Stimulated activated CD8-positive, alpha-beta memory T cell treated with anti-CD3 and anti-CD28 coated beads, Interleukin-4, amount 100 ng/mL, for 1 hour (primary cell): ENCODE measurements at places on chromosomes 6 and 20.

GRCh38 chr6:170251776-170252571 lies 38.9 kb downstream of the DLL1 start:
- no peak for DNase-seq

DNA sequence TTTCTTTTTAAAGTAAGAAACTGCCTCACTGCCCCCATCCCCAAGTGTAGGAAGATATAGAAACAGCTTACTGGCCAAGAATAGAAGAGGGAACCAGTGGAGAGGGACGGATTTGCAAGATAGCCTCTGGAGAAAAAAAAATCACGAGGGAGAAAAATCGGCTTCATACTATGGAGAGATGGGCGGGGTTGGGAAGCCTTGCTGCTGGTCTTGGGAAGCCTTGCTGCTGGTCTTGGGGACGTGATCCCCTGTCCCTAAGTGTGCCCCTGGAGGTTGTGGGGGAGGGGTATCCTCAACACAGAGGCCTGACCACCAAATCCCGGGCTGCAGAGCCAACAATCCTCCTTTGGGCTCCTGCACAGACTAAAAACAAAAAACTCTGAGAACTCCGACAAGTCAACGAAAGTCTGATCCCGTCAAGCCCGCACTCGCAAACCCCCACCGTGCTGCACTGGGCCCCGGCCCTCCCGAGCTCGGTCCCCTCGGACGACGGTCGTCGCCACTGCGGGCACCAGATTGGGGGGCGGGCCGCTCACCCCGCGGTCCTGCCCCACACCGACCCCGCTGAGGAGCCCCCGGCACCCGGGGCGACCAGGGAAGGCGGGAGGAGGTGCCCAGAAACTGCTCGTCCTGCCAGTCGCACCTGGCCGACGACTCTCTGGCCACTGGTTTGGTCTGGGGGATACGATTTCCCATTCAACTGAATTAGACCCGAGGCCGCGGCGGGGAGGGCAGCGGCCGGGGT lies 750 bp downstream of the MAP7 start:
- DNase-seq: no peak

- DNase-seq: no peak
These were observed 181.0 kb downstream of the ALDH8A1 start for GRCh38 chr6:134768931-134769330.

- DNase-seq: no peak
These were observed 29.3 kb upstream of the ITCH start for GRCh38 chr20:34333786-34334185.

DNA sequence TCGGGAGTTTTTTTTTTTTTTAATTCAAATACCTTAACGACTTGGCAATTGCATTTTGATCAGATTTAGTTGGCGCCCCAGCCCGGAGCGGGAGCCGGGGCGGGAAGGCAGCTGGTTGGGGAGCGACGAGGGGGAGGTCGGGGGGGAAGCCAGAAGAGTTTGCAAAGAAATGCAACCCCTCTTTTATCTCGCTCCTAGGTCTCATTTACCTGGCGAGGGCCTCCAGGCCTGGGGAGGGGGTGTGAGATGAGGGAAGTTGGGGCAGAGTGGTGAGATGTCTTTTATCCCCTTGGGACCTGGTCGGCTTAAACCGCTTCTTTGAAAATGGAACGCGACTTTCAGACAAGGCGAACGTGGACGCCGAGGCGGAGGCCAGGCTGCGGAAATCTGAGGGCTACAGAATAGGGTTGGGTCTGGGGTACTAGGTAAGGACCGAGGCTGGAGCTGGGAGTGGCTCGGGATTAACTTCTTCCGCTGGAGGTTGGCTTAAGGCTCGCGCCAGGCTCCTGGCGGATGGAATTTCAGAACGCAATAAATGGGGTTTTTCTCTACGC lies 40.3 kb downstream of the NCR2 start:
- DNase-seq: no peak

GRCh38 chr6:135030532-135031178 lies 24.0 kb downstream of the HBS1L start:
- no peak for DNase-seq

- no peak for DNase-seq
These were observed 98.1 kb downstream of the HIVEP2 start for GRCh38 chr6:142846883-142847287.

DNA sequence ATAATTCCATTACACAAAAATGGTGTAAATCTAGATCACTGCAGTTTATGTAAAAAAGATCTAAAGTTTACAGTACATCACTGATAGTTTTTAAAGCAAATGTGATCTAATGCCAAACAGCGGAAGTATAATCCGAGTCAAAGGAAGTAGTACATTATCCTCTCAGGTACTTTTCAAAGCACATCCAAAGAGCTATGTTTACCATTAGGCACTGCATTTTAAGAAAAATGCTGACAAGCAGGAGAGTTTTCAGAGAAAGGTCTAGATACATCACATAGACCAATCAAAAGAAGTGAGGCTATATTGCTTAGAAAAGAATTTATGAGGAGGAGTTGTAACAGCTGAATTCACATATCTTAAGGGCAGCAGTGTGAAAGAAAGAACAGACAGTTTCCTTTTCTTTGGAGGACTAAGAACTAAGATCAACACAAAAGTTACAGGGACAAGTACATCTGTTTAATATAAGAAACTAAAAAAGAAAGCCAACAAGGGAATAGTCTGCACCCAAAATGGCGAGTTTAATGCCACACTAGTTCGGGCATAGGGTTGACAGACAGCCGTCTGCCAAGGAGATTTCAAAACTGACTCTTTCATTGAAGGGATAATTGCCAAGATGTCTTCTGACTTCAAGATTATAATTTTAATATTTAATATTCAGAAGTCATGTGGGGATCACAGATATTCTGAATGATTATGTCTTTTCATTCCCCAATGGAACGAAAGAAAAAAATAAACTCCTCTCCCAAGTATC lies 1.4 kb downstream of the ZNF184 start:
- DNase-seq: no peak

GRCh38 chr6:1608222-1609040 lies 1.3 kb upstream of the FOXC1 start:
- DNase-seq: no peak

DNA sequence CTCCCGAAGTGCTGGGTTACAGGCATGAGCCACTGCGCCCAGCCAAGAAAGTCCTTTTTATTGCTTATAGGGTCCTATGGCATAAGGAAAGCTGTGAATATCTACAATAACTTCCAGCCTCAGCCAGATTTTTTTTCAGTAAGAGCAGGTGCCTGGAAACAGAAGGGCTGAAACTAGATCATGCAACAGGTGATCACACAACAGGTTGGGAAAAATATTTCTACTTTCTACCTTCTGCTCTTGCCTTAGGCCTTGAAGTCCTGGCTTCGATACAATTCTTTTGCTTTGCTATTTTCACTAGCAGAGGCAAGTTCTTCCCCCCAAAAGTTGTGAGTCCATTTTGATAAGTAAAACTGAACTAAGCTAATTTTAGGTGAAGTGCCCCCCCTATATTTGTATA lies 9.7 kb upstream of the FBXO30 start:
- no peak for DNase-seq
